NCI-H460 (cell line): ENCODE measurements at places on chromosomes 7 and 10. TPM values are rescaled to one million over a fixed set of nuclear protein-coding genes. Genes with fewer than 3 reads are reported as not detected.

The PPP1R17 gene
- total RNA-seq: not detected in 2 replicates

The RNF148 gene
- total RNA-seq: 0.25 TPM in 1 of 2 replicates, not detected in the other

The MRC1 gene
- total RNA-seq: 0.14 and 0.15 TPM in 2 replicates

The TBX20 gene
- total RNA-seq: not detected in 2 replicates

The PDLIM1 gene
- total RNA-seq: 19.4 and 21.0 TPM in 2 replicates

The MEIG1 gene
- total RNA-seq: not detected in 2 replicates

The PHYHIPL gene
- not detected in 2 replicates for total RNA-seq

The OR2A12 gene
- total RNA-seq: not detected in 2 replicates

The HMX3 gene
- 3.9 and 5.3 TPM in 2 replicates for total RNA-seq

The ANKRD1 gene
- 6.8 and 8.2 TPM in 2 replicates for total RNA-seq

The NKX6-2 gene
- total RNA-seq: not detected in 2 replicates

The ANKRD61 gene
- total RNA-seq: 0.46 and 0.72 TPM in 2 replicates

The JCAD gene
- total RNA-seq: 16.0 and 19.1 TPM in 2 replicates

The ZNF655 gene
- total RNA-seq: 68.4 and 83.1 TPM in 2 replicates
